Suppressor macrophage (primary cell): ENCODE measurements at places on chromosomes 3 and 15.

DNA sequence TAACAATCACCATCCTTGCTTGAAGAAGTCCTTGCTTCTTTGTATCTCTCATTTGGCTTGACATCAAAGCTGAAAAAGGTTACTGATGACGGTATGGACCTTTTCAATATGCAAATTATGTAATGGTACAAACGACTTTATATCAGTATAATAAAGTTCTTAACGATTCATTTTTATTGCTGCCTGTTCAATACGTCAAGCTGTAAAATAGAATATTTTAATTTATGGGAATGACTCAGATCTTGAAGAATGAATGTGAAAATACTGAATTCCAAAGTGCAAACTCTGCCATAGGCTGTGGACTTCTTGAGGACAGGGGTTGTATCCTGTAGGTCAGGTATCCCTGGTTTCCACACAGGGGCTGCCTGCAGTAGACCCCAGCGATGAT is 156.2 kb downstream of the PLCL2 start:
- DNase-seq: no peak

DNA sequence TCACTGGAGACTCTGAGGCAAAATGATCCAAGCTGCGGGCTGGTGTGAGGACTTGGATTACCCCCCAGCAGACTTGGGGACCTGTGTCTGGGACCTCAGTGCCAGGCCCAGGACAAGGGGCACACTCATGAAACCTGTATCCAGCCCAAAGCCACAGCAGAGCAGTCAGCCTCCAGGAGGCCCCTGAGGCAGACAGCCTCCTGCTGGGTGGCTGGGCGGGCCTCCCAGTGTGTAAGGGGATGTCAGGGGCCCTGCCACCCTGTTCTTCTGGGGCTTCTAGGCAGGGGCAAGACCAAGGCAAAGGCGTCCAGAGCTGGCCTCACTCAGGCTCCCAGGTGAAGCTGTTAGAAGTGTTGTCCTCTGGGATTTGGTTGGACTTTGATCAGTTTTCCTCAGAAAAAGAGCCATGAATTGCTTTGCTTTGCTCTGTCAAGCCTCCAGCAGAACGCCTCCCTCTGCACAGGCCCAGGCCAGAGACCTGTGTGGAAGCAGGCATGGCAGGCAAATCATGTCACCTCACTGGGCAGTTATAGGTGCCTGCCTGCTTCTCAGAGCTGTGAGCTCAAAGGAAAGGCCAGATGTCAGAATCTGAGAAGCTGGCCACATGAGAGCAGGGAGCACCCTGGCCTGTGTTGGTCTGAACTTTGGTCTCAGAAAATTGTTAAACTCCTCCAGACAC is 77.4 kb downstream of the SMAD6 start:
- no peak for DNase-seq

DNA sequence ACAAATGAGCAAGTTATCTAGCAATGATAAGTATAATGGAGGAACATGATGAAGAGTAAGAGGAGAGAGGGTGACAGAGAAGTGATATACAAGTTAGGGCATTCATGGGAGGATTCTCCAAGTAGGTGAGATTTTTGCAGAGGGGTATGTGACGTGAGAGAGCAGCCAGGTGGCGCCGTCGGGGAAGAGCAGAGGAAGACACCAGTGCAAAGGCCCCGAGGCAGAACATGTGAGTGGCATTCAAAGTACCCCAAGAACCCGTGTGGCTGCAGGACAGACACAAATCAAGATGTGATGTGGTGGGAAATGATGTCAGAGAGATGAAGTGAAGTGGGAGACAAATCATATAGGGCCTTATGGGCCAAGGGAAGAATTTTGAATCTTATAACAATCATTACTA is 81.8 kb upstream of the GRM7 start:
- DNase-seq: no peak

DNA sequence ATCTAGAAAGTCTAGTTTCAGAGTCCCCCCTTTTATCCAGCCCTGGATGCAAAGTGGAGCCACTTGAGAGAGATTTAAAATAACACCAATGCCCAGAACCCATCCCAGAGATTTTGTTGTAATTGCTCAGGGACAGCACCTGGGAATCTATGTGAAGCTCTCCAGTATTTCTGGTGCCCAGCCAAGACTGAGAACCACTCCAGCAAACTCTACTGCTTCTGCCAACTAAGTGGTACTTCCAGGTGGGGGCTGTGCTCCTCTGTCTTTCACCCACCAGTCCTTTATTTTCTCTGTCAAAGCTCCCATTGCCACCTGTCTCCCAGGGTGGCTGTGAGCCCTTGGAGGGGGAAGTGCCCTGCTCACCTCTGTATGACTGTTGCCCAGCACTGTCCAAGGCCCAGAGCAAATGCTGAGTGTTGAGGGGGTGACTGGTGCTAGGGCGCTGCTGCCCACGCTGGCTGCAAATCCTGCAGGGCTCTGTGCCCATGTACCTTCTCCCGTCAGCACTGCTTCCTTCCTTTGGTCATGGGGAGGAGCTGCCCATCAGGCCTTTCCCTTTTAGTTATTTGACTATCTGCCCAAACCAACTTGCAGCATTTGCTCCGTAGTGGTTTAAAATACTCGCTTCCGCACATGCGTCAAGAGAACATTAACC is 9.4 kb downstream of the CLSTN2 start:
- no peak for DNase-seq

DNA sequence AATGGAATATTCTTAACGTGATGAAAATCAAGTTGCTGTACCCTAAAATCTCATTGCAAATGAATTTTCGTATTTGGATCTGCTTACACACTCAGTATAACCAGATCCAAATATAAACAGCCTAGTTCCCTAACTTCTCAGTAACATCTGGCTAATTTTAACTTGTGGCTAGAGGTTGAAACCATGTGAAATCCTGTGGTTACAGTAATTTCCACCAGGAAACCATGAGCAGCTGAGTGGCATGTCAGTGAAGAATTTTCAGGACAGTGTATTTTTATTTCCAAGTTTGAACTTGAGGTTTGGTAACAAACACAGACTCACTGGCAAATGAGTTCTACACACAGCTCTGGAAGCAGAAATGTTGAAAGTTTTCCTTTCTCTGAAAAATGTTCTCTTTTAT is 754.1 kb downstream of the NR2F2 start:
- no peak for DNase-seq

DNA sequence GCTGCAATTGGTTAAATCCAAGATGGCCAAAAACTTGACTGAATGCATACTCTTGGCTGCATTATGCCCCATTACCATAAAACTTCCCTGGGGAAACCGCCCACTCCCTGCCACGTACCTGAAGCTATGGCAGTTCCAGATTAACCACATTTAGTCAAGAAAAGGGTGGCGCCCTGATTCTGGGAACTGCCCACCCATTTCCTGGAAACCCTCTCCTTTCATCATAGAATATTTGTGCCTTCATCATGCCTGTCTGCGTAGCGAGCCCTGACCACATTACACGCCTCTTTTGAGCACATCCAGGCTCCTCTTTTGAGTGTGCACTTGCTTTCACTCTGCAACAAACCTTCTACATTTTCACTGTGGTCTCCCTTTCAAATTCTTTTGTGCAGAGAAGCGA is 5.2 kb downstream of the LINS1 start:
- no peak for DNase-seq

- DNase-seq: peak; percentile 62
These were observed 2.1 kb downstream of the TNK2 start for GRCh38 chr3:195905970-195906864.
